Caco-2 (cell line): ENCODE measurements at places on chromosomes 3 and 15. TPM values are rescaled to one million over a fixed set of nuclear protein-coding genes. Genes with fewer than 3 reads are reported as not detected.

DNA sequence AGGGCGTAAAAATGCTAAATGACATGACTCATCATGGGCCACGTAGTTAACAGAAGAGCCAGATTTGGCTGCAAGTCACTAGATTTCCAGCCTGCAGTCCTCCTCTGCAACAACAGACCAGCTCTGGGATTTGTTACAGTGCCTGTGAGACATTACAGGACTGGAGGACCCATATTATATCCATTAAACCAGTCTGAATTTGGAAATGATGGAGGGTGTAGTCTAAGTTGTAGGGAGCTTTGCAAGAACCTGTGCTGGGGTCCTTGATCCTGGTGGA, 10.8 kb downstream of the ZNF774 start:
- no peak for DNase-seq

- peak; percentile 19 for DNase-seq
These were observed 30.3 kb upstream of the SPESP1 start for GRCh38 chr15:68900027-68900426.

The CD200 gene
- 0.45 and 0.51 TPM in 2 replicates for total RNA-seq

DNA sequence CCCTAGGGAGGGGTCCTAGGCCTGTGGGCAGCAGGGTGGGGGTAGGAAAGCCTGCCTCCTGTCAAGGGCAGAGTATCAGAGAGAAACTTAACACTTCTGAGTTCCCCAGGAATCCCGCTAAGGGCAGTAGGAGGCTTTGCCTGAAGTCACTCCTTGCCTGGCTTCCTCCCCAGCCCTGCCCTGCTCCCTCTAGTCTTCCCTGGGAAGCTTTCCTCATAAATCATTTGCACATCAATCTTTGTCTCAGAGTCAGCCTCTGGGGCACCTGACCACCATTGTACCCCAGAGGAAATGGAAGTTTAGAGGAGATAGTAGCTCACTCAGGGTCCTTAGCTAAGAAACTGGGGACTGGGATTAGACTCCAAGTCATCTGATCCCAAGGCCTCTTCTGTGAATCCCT, 129.4 kb upstream of the TLE3 start:
- DNase-seq: no peak

The TEX9 gene
- 1.0 and 1.9 TPM in 2 replicates for total RNA-seq

- no peak for DNase-seq
These were observed 650.8 kb upstream of the ADAMTS9 start for GRCh38 chr3:65338571-65338970.

- peak; percentile 64 for DNase-seq
These were observed 16.8 kb downstream of the RPUSD3 start for GRCh38 chr3:9826815-9827573.

GRCh38 chr15:29312387-29312786, 42.8 kb upstream of the NSMCE3 start:
- DNase-seq: no peak

DNA sequence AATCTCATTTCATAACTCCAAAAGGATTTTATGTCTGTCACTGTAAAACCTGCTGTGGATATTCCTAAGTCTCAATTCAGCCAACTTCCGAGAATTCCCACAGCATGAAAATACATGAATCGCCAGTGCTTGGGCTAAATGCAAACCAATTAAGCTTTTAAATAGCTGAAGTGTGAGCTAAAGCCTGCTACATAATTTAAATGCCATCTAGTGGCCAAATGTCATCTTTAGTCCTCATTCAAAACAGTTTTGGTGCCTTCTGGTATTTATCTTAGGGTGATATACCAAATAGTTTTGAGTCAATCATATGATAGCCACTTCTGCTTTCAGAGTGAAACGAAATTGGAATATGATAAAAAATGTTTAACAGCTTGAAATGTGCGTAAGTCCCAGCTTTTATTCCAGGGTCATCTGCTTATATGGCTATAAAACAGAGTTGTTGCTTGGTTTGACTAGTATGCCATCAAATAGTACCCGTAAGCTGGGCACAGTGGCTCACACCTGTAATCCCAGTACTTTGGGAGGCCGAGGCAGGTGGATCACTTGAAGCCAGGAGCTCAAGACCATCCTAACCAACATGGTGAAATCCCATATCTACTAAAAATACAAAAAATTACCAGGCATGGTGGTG, 41.8 kb upstream of the CCNL1 start:
- peak; percentile 10 for DNase-seq

GRCh38 chr3:187913617-187914033, 168.4 kb upstream of the BCL6 start:
- DNase-seq: no peak

The RBP2 gene
- 26.9 and 28.0 TPM in 2 replicates for total RNA-seq

- DNase-seq: no peak
These were observed 46.5 kb downstream of the FAM174B start for GRCh38 chr15:92608866-92609700.

DNA sequence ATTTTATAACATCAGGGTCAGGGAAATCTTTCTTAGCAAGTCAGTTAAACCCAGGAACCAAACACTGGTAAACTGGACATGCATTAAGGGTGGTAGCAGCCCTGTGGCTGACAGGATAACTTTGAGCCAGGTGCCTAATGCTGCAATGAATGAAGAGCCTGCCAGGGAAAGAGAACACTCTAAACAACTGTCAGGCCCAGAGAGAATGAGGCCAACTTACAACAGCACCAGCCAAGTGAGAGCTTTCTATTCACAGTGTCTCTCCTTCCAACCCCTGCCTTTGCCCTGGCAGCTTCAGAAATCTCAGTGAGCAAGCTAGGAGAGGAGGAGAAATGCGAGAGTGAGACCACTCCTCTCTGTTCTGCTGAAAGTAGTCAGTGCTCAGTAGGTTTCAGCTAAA, 50.4 kb upstream of the ATP2C1 start:
- DNase-seq: no peak

The ROBO2 gene
- 0.09 and 0.16 TPM in 2 replicates for total RNA-seq

DNA sequence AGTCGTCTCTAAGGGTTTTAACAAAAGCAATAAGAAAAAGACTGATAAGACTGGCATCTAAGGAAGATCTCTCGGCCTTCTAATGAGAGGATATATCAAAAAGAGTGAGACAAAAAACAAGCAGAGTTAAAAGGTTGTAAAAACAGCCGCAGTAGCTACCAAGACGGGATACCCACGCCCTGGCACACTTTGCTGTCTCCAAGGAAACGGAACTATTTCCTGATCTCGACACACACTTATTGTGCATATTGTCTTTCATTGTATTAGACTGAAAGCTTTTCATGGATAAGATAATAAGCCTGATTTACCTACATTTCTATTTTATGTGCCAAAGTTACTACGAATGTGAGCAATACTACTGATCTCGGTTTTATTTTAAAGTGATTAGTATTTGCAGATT, 161.5 kb upstream of the MCTP2 start:
- no peak for DNase-seq

- no peak for DNase-seq
These were observed 1013.9 kb downstream of the EPHA3 start for GRCh38 chr3:90121326-90121725.

DNA sequence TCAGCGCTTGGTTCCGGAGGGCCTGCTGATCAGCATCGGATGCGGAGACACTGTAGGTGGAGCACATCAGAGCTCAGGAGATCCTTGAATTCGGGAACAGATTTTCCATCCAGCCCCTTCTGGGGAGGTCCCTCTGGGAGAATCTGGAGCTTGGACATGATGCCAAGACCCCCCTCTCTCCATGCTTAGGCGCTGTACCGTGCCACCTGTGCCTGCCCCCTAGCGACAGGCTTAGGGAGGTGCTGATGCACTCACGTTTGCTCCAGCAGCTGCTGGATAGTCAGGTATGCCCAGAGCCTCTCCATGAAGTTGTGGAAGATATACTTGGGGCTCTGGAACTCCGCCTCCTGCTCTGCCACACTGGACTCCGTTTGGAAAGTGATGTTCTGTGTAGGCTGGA, 9.7 kb downstream of the ITIH4 start:
- peak; percentile 51 for DNase-seq

DNA sequence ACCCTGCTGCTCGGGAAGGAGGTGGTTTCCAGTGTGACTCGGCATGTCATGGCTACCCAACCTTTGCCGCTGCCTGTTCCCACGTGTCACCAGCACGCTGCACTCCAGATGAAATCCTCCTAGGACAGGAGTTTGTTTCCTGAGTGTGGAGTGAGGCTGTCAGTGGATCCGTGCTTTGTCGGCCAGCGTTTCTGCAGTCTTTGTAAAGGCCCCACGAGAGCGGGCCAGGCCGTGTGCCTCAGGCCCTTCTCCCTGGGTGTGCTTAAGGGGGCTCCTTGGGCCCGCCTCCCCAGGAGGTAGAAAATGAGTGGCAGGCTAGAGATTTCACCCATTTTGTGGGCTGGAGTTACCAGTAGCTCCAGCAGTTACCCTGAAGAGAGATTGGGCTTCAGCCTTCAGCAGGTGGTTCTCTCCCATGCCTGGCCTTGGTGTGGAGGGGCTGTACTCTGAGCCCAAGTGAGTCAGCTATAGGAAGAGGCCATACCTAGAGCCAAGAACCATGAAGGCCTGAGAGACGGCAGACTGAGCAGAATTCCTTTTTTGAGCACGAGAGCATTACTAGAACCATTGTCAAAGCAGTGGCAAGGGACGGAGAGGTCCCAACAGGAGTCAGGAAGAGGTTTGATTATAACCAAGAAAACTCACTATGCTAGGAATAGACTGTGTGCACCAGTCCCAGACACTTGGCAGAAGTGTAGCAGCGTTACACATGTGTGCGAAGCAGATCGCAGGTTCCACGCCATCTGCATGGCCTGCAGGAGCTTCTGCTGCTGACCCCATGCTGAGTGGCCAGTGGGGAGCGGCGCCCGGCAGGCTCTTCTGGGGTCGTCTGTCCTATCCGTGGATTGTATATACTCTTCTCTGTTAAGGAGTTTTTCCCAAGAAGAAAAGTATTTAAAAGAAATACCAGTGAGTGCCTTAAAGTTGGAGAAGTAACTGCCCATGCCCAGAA, 14.5 kb downstream of the MAP6D1 start:
- no peak for DNase-seq

The AGBL1 gene
- total RNA-seq: not detected in 2 replicates

DNA sequence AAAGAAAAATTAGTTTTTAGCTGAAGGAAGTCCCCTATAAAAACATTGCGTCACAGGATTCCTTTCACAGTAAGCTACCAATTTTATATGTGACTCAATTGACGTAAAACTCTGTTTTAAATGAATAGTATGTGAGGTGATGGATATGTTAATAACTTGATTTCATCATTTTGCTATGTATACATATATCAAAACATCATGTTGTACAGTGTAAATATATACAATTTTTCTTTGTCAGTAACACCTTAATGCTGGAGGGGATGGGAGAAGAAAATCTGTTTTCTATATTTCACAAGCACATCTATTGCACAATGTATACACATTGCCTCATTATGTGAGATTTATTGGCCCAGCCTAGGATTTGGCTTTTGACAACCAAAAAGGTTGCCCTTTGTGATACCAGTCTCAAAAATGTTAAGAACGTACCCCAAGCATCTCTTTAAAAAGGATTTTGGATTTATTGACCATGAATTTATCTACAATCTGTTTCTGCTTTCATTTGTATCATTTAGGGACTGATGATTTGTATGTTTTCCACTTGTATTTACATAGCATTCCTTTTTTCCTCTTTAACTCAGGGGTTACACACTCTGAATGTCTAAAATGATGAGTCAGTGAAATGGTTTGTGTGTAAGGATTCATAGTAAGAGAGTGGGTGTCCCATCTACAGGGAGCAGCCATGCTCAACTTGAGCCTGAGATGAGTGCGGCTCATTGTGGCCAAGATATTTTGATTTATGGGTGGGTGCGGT, 62.6 kb downstream of the CRTC3 start:
- DNase-seq: no peak

DNA sequence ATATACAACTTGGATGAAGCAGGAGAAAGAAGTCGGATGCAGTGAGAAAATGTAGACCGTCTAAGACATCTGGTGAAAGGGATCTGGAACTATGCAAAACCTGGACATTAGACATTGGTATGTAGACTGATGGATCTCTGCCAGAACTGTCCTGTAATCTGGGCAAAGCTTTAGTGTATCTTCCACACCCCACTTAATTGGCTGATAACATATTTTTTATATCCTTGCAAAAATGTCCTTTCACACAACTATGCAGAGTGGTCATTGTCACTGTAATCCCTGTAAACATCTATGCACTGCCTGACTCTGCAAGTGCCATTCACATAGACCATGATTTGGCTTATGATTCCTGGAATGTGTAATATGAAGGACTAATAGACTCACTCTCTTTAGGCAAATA, 163.1 kb downstream of the TUSC7 start:
- DNase-seq: no peak

DNA sequence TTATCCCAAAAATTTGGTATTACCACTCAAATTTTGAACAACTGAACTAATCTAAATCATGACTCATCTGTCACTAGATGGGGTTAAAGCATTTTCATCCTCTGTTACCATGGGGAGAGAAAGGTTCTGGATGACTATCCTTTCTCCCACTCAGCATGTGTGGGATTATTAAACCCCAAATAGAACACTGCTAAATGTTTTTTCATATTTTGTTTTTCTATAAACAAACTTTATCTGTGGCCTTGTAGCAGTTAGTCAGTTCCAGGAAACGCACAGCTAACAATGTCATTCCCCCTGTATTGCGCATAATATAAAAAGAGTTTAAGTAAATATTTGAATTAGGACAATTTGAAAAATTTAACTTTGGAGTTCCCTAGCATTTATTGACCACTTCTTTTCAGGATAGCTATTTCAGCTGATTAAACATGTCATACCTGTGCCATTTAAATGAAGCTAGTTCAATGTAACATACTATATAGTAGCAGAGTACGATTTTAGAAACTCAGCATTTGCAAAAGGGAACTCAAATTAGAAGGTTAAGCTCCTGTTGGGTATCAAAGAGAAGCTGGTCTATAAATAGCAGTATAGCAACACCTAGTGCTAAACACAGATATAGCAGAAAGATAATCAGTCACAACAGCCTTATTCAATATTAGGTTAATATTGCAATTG, 9.2 kb upstream of the TMEM212 start:
- DNase-seq: peak; percentile 8

The TRIM42 gene
- not detected in 2 replicates for total RNA-seq

The CATSPER2 gene
- 1.4 and 2.4 TPM in 2 replicates for total RNA-seq

- no peak for DNase-seq
These were observed 16.0 kb upstream of the MBNL1 start for GRCh38 chr3:152252755-152253154.

DNA sequence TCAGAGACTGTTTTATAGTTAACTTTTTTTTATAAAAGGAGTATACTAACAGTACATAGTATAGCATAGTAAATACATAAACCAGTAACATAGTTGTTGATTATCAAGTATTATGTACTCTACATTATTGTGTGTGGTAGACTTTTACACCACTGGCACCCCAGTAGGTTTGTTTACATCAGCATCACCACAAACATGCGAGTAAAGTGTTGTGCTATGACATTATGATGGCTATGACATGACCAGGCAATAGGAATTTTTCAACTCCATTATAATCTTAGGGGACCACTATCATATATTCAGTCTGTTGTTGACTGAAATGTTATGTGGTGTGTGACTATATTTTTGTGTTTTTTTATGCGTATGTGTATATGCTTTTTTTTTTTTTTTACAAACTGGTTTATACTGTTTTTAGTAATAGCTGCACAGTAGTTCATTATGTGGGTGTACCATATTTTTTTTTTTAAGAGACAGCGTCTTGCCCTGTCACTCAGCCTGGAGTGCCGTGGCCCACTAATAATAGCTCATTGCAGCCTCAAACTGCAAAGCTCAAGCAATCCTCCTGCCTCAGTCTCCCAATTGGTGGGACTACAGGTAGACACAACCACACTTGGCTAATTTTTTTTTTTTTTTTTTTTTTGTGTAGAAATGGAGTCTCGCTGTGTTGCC, 1.9 kb downstream of the CAPN7 start:
- no peak for DNase-seq

The CHDH gene
- 30.5 and 32.4 TPM in 2 replicates for total RNA-seq

GRCh38 chr15:48941904-48942303, 21.8 kb downstream of the SHC4 start:
- no peak for DNase-seq

GRCh38 chr3:175288621-175289020, 429.5 kb downstream of the NAALADL2 start:
- no peak for DNase-seq

The CRTAP gene
- total RNA-seq: 144 and 151 TPM in 2 replicates

The ZCWPW2 gene
- total RNA-seq: 0.18 and 0.46 TPM in 2 replicates
